ENCODE measurements at places on chromosomes 2 and 18.

DNA sequence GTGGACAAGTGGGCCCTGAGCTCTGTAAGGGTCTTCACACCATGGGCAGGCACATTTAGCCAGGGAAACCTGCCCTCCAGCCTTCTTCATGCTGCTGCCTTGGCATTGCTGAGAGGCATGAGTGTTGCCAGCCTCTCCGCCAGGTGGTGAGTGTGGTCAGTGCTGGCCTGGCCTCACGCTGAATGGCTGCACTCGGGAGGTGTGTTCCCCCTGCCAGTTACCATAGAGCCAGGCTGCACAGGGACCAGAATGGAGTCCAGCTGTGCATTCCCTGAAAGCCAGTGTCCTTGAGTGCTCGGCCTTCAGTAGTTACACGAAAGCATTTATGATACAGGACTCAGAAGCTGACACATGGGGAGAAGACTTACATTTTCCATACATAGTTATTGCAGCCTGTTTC lies 139.7 kb downstream of the ATP9B start:
- no peak for DNase-seq

- no peak for DNase-seq
Measured at GRCh38 chr2:173165443-173166238, 90.0 kb downstream of the MAP3K20 start.

GRCh38 chr2:157363612-157364101 lies 38.0 kb upstream of the ERMN start:
- DNase-seq: no peak

DNA sequence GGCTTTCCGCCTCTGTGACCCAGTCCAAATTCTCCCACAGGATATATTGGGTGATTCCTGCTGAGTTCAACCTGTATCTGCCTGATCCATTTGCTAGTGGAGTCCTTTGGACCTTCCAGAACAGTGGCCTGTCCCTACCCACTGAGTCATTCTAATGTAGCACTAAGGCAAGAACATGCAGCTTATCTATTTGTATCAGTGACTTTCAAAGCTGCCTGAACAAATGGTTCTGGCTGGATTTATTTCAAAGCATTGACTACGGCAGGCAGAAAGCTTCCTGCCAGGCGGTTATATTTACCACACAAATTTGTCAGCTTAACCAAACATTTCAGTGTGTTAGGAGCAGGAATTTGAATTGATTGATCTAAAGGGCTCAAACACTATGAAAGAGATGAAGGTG lies 613.4 kb downstream of the DCC start:
- DNase-seq: no peak

GRCh38 chr18:79816092-79816491 lies 18.4 kb downstream of the KCNG2 start:
- DNase-seq: no peak

- no peak for DNase-seq
Measured at GRCh38 chr18:29241199-29241598, 1064.3 kb upstream of the CDH2 start.

DNA sequence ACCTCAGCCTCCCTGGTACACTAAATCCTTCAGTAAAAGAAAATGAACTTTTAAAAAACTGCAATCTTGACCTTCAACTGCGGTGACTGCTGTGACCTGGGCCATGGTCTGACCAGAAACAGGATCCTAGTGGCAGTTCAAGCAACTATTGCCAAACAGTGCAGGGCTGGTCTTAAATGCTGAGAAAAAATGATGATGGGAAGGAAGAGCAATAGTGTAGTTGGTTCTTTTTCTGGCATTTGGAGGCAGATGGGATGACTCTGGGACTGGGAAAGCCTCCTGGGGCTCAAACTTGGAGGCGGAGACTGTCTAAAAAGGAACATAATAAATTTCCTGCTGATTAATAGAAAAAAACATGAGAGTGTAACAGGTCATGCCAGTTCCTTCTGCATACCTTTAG lies 45.4 kb downstream of the CHN1 start:
- no peak for DNase-seq

DNA sequence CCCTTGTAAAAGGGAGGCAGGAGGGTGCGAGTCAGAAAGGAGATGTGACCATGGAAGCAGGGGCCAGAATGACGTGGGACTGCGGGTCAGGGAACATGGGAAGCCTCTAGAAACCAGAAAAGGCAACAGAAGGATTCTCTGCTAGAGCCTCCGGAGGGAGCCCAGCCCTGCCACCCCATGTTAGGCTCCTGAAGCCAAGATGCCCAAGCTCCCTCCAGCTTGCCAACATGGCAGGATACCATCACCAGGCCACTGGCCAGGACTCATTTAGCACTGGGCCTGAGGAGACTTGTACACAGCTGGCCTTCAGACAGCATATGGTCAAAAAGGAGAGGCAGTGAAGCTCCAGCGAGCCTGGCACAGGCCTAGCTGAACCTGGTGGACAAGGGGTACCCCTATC lies 5.6 kb downstream of the TMEM247 start:
- no peak for DNase-seq

GRCh38 chr2:41886145-41886664 lies 161.6 kb upstream of the PKDCC start:
- no peak for DNase-seq

DNA sequence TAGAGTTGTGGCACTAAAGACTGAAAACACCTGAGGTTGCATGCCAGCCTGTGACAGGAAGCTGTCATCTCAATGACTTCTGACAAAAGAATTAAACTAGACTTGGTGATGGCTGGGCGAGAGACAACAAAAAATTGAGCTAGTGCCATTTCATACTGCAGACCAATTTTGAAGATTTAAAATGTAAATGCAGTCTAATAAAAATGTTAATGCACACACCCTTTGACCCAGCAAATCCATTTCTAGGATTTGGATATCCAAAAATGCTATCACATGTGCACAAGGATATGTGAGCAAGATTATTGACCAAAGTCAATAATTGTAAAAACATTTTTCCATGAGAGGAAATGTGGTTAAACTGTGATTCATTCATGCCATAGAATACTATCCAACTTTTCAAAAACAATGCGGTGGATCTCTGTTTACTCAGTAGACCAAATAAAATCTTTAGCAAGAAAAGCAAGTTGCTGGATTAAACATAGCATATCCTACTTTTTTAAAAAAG lies 5.6 kb downstream of the FBXO36 start:
- no peak for DNase-seq

- no peak for DNase-seq
Measured at GRCh38 chr2:119421304-119421703, 10.3 kb upstream of the TMEM37 start.

DNA sequence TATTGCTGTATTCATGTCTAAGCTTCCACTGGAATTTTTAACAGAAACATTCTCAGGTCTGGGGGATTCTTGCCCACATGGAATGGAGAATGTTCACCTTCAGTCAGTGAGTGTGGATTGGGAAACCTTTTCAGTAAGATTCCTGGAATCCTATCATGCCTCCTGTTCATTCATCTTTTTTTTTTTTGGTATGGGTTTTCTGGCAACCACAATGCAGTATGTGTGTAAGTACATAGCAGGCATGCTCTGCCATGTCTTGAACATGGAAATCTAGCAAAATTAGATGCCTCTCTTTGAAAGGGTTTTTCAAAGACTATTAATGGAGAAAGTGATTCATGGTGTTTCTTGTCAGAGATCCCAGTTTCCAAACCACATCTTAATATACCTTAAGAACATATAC lies 176.5 kb downstream of the LTBP1 start:
- no peak for DNase-seq

- DNase-seq: no peak
Measured at GRCh38 chr2:104582471-104582870, 271.4 kb upstream of the POU3F3 start.

GRCh38 chr2:157857881-157858280 lies 18.2 kb downstream of the ACVR1 start:
- DNase-seq: no peak

DNA sequence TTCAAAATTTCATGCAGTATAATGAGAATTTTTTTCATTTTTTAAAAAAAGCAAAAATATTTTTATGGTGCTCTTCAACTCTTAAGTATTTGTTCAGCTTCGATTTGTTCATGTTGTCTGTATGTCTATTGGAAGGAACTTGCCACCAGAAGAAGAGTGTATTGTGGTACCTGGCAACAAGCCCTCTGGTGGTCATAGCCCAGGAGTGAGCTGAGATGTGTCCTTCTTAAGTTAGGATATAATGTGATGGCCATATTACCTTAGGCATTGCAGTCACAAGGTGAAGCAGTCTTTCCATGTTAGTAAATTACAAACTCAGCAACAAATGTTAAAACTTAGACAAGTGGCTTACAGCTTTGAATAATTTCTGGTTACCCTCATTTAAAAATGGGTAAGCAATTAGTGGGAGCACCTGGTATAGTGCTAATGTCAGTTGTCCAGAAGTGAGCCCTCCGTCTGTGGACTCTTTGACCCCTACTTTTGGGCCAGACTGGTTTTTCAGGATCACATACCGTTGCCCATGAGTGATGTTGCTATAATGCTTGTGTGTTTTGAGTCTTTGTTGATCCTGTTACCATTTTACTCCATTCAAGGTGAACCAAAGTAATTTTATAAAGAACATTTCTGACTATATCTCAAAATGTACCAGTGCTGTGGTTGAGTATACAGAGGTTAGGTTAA lies 57.4 kb downstream of the MYO1B start:
- DNase-seq: no peak

- no peak for DNase-seq
Measured at GRCh38 chr2:168594778-168595177, 138.7 kb downstream of the CERS6 start.

GRCh38 chr2:74493546-74493945 lies 5.9 kb downstream of the LBX2 start:
- DNase-seq: no peak

GRCh38 chr18:8643326-8643878 lies 34.2 kb downstream of the RAB12 start:
- DNase-seq: no peak

Data from DMS79 (cell line).